Stimulated activated naive CD4-positive, alpha-beta T cell (primary cell): ENCODE measurements at places on chromosomes 1 and 21.

DNA sequence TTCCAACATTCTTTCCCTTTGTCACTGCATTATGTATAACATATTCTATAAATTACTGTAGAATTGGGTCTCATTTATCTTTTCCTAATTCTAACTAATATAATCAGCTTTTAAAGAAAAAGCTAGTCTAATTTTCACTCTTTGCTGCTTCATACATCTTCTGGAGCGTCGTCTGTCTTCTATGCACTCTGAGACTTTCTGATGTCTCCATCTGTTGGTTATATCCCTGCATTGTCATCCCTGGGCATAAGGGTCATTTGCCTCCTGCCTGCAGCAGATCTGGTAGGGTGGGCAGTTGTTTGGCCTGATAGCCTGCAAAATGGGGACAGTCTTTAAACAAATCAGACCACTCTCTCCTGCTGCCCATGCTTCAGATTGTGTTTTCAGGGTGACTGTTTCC lies 40.8 kb upstream of the DYNLT5 start:
- no peak for DNase-seq

GRCh38 chr1:2111674-2112035 lies 61.4 kb downstream of the PRKCZ start:
- DNase-seq, result no peak

DNA sequence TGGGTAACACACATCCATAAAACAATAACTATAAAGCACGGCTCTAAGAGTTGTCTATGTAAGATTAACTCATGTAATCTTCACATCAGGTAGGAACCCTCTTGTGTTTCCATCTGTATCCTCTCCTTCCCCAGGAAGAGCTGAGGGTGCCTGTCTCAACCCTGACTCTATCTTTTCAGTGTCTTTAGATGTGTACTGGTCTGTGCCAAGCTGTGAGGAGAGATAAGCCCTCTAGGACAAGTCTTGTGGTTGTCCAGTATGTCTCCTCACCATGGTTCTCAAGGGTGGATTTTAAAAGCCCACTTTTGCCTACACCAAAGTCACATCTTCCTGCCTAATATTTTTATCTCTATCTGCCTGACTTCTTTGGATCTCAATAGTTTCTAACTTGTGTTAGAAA lies 300.1 kb downstream of the KCNT2 start:
- DNase-seq, result no peak

- DNase-seq, result no peak
Observed at GRCh38 chr1:204257446-204257845, 43.7 kb upstream of the GOLT1A start.

DNA sequence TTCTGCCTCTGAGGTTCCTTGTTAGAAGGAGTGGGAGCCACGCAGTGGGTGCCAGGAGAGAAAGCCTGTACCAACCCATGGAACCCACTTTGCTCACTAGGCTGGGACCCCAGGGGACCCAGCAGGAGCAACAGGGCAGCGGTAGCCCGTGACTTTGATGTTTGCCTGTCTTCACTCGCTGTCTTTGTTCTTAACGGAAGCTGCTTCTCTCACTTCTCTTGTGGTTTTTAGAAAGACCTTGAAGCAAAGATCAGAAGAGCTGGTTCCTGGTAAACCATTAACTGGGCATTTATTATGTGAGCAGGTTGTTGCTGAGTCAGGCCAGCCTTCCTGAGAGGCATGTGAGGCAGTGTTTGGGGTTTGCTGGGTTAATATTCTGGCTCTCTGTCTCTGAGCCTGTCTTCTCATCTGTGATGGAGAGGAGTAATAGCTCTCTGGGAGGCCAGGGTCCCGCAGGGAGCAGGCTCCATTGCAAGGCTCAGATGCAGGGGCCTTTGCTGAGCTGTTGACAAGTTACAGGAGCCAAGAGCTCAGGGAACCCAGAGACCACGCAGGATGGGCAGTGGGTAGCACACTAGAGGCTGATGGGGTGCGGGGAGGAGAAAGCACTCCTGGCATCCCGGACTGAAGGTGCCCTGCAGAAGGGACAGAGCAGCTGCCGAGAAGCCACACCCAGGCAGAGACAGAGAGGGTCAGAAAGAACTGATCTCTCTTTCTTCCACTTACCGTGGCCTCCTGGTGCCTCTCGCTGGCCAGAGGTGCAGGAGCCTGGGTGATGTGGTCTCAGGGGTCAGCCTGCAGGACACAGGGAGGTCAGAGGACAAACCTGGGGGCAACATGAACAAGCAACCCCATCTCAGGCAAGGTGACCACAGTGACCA lies 367.5 kb upstream of the C1orf174 start:
- no peak for DNase-seq
